ENCODE measurements at places on chromosomes 16 and 17.

DNA sequence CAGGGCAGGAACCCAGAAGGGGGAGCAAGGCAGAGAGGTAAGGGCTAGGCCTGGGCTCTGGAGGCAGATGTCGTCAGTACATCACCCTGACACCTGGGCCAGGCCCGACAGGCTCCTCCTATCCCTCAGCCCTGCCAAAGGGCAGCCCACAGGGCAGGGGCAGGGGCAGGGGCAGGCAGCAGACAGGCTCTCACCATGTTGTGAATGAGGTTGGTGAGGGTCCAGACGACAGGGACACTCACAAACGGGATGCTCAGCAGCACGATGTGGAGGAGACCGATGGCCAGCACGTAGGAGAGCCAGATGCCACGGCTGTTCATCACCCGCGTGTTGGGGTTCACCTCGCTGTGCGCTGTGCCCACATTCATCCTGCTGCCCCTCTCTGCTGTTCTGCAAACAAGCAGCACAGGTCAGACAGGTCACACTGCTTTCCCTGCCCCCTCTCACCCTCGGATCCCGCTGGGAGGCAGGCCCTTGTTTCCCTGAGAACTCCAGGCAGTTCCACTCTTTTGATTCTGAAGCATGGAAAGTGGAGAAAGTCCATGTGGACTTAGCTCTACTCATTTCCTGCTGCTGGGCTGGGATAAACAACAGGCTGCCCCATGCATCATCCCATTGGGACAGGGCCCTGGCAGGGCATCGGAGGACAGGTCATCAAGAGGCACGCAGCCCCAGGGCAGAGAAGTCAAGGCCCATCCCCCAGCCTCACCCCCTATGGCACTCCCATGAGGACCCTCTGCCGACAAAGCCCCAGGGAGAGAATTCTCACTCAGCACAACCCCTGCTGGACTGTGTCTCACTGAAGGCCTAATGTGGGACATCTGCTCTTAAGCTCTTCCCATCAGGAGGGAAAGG, 3.3 kb downstream of the ORMDL3 start:
- ATAC-seq: no peak

GRCh38 chr16:81466356-81466980, 21.9 kb downstream of the CMIP start:
- no peak for ATAC-seq

DNA sequence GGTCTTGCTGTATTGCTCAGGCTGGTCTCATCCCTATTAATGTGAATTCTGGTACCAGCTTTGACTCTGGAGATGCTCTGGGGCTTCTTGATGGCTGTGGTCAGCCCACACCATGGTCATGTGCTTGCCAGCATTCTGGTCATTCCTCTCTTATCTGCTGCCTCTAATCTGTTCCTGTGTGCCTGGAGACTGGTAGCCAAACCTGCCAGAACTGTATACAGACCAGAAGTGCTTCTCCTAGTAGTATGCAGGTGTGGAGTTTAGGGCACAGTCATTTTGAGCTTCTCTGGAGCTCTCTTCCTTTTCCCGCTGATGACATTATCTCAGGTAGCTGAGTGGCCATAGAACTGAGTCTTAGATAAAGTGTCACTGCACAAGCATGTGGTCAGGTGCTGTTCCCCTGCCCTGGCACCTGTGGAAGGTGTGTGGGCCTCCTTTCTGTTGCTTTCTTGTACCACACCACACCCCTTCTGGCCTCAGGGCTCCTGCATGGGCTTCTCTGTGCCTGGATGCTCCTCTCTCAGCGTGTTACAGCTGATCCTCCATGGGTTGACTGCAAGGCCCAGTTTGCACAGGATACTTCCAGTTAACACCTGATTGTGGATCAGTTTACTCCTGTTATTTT, 162.7 kb downstream of the SPECC1 start:
- ATAC-seq: no peak

GRCh38 chr16:82773018-82773417, 146.2 kb downstream of the CDH13 start:
- ATAC-seq: no peak

DNA sequence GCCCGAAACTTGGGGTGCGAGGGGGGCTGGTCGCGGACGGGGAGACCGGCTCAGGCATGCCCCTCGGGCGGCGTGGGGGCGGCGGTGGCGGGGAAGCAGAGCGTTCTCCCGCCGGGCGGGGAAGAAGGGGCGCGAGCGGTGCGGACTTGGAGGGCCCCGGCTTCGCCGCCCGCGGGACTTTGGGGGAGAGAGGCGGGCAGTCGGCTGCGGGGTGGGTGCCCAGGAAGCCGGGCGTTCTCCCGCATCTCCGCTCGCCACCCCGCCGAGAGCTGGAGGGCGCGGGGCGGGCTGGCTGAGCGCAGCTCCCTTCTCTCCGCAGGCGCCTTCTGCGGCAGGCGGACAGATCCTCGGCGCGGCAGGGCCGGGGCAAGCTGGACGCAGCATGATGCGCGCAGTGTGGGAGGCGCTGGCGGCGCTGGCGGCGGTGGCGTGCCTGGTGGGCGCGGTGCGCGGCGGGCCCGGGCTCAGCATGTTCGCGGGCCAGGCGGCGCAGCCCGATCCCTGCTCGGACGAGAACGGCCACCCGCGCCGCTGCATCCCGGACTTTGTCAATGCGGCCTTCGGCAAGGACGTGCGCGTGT, 772 bp downstream of the NTN1 start:
- ATAC-seq: peak; percentile 25

DNA sequence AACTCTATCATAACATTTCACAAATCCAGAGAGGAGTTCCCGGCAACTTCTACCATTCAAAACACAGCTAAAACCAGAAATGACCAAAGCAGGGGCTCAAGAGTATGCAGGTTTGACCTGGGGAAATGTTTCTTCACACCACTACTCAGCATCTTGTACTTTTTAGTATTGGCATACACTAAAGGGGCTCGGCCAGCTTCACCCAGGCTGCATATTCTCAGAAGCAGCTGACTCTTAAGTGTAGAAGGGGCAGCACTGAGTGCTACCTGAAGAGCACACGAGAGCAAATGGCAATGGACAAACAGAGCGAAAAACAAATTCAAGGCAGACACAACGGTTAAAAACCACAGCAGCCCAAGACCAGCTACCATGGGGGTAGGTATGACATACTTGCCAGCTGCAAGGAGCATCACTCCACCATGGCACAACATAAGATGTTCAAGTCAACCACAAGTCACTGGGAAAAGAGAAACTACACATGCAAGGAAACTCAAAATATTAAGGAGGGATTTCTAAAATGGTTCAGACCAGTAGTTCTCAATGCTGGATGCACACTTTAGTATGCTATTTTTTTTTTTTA, 34.4 kb downstream of the N4BP1 start:
- ATAC-seq: no peak

DNA sequence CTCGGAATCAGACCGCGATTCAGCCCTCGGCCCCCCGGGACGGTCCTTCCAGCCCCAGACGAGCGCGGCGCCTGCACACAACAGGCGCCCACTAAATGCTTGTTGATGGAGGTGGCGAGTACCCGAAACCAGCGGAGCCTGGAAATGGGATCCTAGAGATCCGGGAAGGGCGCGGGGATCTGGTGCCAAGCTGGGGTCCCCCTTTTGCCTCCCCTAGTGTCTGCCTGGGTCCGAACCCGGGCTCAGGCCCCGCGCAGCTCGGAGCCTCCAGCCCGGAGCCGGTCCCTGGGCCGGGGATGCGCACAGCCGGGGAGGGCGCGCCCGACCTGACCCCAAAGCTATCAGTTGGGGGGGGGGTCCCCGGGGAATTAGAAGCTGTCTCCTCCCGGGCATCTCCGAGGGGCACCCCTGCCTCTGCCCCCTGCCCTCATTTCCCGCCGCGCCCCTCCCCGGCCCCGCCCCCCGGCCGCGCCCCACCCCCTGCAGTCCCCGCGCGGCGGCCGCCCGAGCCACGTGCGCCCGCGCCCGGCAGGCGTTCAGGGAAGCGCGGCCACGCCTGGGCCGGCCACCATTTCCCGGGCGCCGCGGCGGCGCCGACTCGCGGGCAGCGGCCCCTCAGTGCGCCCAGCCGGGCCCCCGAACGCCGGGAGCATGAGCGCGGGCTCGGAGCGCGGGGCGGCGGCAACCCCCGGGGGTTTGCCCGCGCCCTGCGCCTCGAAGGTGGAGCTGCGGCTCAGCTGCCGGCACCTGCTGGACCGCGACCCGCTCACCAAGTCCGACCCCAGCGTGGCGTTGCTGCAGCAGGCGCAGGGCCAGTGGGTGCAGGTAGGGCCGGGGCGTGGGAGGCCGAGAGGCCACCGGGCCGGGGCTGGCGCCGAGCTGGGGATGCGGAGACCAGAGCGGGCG, at the start of gene CPNE7:
TSS of gene CPNE7 (plus strand) at position 512 of the 906 bp plus-strand sequence. CDS start at position 652, 140 bp downstream.
- ATAC-seq: peak; percentile 43

DNA sequence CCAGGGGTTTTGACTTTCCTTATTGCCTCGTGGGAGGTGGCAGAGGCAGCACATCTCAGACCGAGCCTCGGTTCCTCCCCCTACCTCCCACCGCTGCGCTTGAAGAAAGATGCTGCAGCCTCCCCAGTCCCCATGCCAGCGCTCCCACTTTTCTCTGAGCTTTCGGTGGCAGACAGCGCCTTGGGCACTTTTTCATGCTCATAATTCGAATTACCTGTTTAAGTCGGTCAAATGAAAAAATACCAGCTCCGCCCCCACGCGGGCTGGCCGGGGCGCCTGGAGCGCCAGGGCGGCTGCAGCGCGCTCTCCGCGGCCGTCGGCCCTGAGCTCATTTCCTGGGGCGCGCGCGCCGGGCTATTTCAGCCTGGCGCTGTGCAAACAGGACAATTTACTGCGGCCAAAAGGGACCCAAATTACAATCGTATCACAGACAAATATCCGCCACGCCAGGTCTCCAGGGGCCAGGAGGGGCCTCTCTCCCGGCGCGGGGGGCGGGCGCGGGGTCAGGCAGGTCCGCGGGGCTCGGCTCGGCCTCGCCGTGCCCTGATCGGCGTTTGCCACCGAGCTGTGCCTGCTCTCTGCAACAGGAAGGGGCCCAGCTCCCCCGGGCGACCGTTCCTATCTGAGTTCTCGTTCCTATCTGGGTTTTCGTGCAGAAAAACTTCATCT, 45.0 kb downstream of the SOST start:
- peak; percentile 73 for ATAC-seq
